ENCODE measurements at places on chromosomes 5 and 9. TPM values are rescaled to one million over a fixed set of nuclear protein-coding genes. Genes with fewer than 3 reads are reported as not detected.

GRCh38 chr5:131068893-131069643 lies 96.0 kb downstream of the HINT1 start:
- no peak for DNase-seq

- no peak for DNase-seq
Observed at GRCh38 chr5:170630226-170630625, 126.4 kb downstream of the KCNIP1 start.

DNA sequence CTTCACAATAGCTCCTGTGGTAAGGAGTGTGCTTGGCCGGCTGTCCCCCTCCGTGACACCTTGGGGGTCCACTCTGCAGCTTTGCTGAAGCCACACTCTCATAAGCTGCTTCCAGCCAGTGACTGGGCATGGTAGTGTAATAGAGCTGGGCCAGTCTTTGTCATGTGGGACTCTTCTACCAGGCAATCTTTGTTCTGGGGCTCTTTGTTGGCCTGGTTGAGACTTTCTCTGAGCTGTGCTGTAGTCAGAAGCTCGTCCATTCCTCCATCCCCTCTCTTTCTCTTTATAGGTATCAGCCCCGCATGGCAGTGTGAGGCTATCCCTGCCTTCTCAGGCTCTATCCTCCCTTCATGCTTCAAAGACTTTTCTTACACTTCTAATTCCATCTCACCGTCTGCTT lies 25.7 kb downstream of the CARD6 start:
- DNase-seq: no peak

GRCh38 chr9:12708562-12709298 lies 15.5 kb downstream of the TYRP1 start:
- no peak for DNase-seq

GRCh38 chr5:77638763-77639671 lies 504 bp upstream of the OTP start:
- no peak for DNase-seq

DNA sequence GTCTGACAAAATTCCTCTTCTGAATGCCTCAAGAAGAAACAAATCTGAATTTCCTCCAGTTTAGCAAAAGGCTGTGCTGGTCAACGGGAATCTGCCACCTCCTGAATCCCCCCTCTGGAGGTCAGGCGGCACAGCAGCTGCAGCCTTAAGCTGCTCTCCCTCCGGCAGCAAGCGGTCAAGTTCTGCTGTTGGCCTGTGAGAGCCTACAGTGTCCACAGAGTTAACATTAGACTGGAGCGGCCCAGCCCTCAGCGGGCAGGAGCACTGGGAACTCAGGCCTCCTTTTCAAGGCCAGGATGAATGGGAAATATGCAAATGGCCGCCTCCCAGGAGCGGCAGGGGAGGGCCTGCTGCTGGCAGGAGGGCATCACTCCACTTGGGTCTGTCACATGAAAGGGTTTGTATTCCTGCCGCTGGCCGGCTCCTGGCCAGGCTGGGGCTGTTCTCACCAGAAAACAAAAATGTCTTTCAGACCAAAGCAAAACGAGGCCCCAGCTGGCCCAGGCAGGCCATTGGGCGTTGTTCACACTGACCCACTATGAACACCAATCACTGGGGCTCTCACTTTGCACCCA lies 8.2 kb downstream of the ACSL6 start:
- no peak for DNase-seq

GRCh38 chr5:66742083-66742895 lies 146.1 kb downstream of the MAST4 start:
- DNase-seq: no peak

DNA sequence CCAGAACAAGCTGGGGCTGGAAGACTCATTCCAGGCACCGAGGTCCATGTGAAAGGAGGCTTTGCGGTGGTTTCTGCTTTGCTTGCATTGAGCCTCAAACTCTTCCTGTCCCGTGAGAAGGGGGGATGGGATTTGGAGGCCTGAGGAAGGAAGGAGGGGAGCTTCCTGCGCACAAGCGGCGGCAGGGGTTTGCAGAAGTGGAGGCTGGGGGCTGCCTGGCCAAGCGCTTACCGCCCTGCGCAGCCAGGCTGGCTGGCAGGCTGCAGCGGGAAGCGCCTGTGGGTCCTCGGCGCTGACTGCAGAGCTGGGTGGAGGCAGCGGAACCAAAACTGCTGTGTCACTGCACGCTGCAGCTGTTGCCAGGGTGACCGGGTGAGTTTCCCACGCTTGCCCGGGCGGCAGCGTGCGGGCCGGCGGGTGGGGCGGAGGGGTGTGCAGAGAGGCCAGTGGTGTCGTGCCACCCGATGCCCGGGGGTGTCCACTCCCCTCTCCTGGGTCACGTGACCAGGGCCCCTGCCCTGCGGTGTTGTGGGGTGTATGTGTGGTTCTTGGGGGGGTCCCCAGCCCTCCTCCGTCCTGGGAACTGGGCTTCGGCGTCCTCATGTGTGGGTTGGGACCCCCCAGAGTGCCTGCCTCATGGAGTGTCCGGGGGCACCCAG lies 81.0 kb downstream of the RXRA start:
- DNase-seq: peak; percentile 94

DNA sequence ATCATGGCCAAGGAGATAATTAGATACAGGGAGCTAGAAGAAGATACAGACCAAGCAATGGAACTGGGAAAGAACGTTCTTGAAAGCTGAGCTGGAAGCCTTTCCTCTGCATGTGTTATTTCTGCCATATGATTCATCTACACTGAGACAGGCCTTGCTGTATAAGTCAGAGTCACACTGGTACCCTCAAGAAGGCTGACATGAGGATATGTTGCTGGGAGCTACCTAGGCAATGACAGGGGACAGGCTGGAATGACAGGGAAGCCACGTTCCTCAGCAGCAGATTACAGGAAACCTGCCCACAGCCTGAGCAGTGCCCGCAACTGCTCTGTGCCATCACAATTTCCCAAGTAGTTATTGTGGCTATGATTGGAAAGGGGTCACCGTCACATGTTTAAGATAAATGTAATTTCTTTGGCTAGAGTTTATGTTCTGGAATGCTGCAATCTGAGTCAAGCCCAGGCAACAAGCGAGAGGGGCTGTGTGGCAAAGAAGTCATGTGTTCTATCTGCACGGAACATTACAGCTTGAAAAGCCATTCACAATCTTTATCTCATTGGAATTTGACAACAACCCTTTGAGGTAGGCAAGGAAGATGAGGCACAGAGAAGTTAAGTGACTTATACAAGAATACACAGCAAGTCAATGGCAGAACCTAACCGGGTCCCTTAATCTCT lies 108.2 kb downstream of the TTLL11 start:
- DNase-seq: no peak

DNA sequence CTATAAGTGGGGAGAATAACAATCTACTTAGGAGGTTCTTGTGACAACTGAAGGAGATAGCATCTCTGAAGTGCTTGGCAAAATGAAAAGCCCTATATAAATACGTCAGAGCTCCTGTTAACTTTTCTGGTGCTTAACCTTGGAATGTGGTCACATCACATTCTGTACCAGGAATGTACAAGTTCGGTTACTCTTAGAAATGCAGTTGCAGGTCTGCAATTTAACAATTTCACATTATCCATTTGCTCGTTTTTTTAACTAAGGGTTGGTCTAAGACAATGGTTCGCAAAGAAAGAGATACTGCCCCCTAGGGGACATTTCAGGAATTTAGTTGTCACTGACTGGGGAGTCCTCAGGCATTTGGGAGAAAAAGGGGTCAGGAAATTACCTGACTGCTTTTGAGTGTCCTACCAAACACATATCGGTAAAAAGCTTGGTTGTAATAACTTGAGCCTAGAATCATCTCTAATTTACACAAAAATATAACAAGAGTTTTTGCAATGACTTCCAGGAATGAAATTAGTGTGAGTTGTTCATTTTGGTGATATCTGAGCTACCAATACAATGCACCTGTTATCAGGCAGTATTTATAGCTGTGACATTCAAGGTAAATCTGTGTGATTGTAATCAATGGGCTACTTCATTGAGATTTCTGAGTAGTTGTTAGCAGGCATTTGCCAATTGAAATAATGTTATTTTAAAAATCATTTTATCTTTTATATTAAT lies 5.4 kb upstream of the HBEGF start:
- no peak for DNase-seq

- DNase-seq: peak; percentile 79
Observed at GRCh38 chr5:170466988-170467707, 36.7 kb upstream of the KCNIP1 start.

GRCh38 chr5:115180165-115180709 lies 10.5 kb upstream of the TRIM36 start:
- DNase-seq: no peak

GRCh38 chr5:149756354-149756753 lies 26.2 kb downstream of the PPARGC1B start:
- DNase-seq: no peak

GRCh38 chr5:175589714-175590113 lies 68.2 kb upstream of the HRH2 start:
- DNase-seq: no peak

DNA sequence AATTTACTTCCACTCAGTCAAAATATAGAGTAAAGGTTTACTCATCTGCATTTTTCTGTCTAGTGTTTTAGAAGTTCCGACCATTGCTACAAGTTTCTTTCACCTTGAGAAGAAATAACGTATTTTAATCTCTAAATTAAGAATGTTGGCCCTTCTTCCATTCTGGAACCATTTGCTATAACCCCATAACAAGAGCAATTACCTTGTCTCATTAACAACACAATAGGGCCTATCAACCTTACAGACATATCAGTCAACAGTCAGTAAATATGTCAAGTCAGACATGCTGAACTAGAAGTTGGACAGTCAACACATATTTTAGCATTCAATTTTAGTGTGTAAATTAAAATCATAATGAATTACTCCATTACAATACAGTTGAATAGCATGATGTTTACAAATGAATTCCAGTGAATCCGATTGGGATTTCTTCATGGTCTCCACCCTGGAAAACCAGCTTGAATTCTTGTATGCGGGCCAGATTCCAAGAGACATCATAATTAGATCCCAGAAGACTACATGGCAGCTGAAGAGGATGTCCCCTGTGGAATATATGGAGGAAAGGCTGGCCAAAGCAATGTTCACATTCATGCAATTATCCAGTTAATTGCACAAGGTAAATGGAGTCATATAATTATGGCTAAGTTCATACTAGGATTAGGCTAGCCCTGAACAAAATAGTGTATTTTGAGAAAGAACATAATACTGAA lies 196.2 kb upstream of the TARS1 start:
- DNase-seq: no peak

- peak; percentile 7 for DNase-seq
Observed at GRCh38 chr5:170251462-170251861, 18.7 kb downstream of the C5orf58 start.

- DNase-seq: no peak
Observed at GRCh38 chr5:38420691-38421390, 135.6 kb downstream of the LIFR start.

DNA sequence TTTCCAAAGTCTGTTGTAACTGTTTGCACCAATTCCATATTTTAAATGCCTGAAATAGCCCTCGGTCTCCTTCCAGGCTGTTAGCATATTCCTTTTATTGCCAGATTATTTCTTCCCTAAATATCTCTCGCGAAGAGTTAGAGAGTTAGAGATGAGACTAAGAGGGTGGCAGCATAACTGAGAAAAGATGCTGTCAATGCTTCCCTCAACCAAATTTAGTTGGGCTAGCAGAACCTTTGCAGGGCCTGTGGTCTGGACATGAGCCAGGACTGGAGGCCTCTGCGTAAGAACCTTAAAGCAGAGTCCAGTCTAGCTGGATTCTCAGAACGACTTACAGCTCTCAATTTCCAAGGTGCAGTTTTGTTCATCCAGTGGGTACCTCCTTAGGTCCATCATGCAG lies 135.9 kb downstream of the GABRB2 start:
- no peak for DNase-seq

DNA sequence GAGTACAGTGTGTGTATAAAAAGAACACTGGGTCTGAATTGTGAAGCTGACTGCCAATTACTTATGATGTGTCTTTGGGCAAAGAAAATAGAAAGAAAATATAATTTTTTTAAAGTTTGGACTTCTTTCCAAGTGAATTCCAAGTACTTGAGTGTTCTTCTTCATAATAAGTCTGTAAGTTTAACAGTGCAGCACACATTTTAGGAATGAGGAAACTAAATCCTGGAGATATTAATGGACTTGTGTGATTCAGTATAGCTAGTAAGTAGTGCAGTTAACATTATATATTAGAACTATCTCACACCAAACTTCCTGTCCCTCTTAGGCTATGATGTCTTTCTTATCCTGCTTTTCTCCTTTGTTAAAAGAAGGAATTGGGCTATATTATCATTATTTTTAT lies 1953.8 kb downstream of the MAT2B start:
- DNase-seq: no peak

- no peak for DNase-seq
Observed at GRCh38 chr9:15253786-15254185, 53.2 kb downstream of the TTC39B start.

DNA sequence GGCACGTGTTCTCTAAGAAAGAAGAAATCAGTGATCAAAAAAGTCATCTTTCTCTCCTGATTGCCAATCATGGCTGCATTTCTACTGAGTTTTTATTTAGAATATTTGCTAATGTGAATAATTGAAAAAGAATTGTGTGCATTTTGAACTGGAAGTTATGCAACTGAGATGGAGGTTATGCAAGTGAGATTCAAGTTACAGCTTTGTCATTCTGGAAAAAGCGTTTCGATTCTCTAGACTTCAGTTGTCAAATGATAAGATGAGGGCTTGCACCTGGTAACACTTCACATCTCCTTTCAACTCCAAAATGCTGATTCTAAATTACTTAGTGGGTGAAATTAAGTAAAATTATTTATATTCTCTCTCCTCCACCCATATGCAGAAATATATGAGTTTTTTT lies 36.4 kb downstream of the C6 start:
- DNase-seq: no peak

GRCh38 chr9:121607434-121608167 lies 43.8 kb upstream of the DAB2IP start:
- DNase-seq: no peak

The MXD3 gene
- 2.5 TPM for total RNA-seq

The KIF24 gene
- 1.5 TPM for total RNA-seq

The NIM1K gene
- total RNA-seq: 1.6 TPM

The PCSK5 gene
- 22.0 TPM for total RNA-seq

The NCS1 gene
- 105 TPM for total RNA-seq

The MPDZ gene
- total RNA-seq: 71.4 TPM

The SNX24 gene
- 12.5 TPM for total RNA-seq

The CARTPT gene
- total RNA-seq: 7.1 TPM

The TAF1L gene
- not detected for total RNA-seq

The SLC36A3 gene
- not detected for total RNA-seq

The PCDH12 gene
- total RNA-seq: 6.7 TPM
